ENCODE measurements at places on chromosomes 11 and 22.

DNA sequence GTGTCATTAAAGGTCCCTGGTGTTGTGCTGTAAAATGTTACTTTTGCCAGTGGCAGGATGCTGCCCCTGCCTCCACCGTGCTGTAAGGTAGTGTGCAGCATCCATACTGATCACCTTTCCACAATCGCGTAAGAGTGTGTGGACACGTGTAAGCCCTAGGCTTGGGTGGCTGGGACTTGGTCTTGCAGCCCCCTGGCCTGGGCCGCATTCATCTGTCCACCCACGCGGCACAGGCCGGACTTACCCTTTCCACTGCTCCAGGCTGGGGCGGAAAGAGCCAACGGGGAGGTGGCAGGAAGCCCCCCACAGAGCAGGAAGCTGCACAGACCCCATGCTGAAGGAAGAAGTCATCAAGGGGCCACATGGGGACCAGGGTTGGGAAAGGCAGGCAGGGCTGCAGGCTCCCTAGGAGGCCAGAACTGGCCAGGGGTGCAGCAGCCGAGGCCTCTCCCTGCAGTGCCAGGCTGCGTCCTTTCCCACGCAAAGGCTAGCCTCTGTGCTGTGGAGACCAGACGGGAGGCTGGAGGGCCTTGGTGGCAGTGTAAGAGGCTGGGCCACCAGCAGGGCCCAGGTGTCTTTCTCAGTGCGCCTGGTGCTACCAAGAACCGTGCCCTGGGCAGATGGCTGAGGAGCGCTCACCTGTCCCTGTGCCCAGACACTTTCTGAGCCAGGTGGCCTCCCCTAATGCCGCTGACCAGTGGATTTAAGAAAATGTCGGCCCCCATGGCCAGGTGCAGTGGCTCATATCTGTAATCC lies 11.7 kb upstream of the TMEM191C start:
- no peak for DNase-seq

GRCh38 chr11:126282361-126282735 lies 545 bp upstream of the TIRAP start:
- no peak for DNase-seq

DNA sequence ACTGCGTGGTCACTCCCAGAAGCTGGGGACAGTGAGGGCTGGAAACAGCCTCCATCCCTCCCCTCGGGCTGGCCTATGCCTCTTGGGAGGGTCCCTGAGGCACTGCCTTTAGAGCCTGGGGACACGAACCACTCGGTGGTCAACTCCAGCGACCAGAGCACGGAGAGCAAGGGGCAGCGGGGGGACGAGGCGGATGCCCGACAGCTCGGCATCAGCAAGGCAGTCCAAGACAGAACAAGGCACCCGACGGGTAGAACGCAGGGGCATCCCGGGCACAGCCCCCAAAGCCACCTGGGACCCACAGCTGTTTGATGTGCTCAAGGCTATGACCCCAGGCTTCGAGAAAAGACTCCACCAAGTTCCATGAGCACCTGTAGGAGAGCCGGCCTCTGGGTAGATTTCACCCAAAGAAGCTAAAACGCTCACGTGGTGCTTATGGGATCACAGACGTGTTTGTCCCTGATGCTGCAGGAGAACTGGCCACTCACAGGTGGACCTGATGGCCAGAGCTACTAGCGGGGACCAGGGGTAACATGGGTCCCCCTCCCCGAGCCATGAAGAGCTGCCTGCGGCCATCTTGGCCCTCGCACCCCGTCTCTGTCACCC lies 510 bp upstream of the LSP1 start:
- DNase-seq, result no peak

GRCh38 chr11:15816260-15816871 lies 540.0 kb downstream of the SOX6 start:
- DNase-seq, result peak; percentile 87

DNA sequence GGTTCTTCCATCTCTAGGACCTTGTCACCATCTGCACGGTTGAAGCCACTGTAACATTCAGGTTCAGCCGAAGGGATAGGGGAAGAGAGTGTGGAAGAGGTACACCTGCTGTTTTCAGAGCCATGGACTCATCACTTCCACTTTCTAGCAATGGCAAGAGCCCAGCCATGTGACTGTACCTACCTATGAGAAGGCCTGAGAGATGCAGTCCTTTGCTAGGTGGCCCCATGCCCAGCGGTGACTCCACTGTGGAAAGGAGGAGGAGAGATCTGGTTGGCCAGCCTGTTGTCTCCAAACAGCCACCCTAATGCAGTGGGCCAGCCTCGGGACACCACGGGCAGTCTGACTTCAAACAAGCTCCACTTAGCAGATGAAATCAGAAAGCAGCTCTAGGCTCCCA lies 16.0 kb downstream of the RASD2 start:
- no peak for DNase-seq

- DNase-seq, result no peak
Measured at GRCh38 chr22:24953384-24954113, 1.0 kb downstream of the KIAA1671 start.

DNA sequence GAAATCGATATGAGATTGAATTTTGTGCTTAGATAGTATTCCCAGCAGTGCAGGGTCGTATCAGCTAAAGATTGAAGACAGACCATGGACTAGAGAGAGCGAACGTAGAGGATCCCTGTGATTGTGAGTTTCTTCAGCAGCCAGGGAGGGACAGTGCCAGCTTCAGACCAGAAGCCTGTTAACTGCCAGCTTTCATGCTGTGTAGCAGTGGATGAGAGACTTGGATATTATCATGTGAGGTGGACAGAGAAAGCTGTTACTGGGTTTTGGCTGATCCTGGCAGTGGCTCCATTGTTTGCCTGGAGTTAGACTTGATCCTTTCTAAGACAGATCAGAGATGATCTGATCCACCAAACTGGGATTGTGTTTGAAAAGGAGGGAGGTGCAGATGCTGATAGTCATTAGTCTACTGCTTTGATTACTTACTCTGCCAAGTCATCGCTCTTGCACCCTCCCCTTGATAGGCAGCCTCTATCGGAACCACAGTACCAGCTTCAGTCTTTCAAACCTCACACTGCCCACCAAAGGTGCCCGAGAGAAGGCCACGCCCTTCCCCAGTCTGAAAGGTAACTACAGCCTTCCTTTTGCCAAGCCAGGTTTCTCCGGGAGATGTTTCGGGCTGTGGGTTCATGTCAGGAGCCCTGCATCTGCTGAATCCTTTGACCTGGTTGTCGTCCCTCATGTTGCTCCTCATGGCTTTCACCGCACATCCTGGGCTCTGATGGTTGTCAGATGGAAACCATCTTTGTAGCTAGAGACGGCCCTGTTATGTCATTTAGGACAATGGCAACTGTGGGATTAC lies 16.2 kb downstream of the MADD start:
- DNase-seq, result no peak

GRCh38 chr11:70556884-70557741 lies 158.8 kb downstream of the CTTN start:
- no peak for DNase-seq

GRCh38 chr22:31874821-31875220 lies 69.5 kb upstream of the YWHAH start:
- no peak for DNase-seq

DNA sequence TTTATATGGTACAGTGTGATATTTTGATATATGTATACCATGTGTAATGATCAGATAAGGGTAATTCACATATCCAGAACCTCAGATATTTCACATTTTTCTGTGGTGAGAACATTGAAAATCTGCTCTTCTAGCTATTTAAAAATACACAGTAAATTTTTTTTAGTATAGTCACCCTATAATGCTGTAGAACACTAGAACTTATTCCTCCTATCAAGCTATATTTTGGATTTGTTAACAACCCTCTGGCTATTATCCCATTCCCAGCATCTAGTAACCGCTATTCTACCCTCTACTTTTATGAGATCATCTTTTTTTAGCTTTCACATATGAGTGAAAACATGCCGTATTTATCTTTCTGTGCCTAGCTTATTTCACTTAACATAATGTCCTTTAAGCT lies 65.5 kb upstream of the SYT9 start:
- peak; percentile 21 for DNase-seq

GRCh38 chr22:22241554-22241898 lies 3.1 kb upstream of the VPREB1 start:
- no peak for DNase-seq

GRCh38 chr11:65786786-65787636 lies at the start of gene OVOL1:
Gene OVOL1, plus strand, starts transcription at chr11:65787063. Its CDS starts 311 bp downstream, at chr11:65787374.
- no peak for DNase-seq

DNA sequence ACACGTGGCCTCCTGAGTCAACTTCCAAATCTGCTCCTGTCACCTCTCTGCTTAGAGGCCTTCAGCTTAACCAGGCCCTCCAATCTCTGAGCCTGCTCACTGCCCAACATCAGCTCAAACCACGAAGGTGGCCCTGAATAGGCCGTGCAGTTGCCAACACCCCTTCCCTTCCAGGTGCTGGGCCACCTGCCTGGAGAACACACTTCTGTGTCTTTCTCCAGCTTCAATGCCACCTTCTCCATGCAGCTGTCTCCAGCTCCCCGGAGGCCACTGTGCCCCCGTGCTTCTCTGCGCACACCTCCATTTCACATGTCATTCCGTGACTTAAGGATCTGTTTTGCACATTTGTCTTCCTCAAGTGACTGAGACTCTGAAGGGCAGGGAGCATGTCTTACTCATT lies 5.3 kb downstream of the RELA start:
- no peak for DNase-seq

DNA sequence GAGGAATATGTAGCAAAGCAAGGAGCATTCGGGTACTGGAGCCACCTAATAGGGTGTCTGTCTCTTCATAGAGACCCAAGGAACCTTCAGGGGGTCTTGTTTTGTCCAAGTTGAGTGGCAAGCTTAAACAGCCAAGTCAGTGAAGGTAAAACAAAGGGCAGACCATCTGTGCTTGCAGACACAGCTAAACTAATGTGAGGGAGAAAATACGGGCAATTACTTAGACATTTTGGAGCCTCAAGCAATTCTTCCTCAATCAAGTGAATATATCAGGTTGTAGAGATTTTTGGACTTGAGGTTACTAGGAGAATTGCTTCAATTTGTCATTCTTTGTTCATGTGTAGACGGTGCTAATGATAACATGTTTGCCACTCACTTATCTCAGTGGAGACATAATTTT lies 148.2 kb upstream of the ARHGAP20 start:
- DNase-seq, result no peak

DNA sequence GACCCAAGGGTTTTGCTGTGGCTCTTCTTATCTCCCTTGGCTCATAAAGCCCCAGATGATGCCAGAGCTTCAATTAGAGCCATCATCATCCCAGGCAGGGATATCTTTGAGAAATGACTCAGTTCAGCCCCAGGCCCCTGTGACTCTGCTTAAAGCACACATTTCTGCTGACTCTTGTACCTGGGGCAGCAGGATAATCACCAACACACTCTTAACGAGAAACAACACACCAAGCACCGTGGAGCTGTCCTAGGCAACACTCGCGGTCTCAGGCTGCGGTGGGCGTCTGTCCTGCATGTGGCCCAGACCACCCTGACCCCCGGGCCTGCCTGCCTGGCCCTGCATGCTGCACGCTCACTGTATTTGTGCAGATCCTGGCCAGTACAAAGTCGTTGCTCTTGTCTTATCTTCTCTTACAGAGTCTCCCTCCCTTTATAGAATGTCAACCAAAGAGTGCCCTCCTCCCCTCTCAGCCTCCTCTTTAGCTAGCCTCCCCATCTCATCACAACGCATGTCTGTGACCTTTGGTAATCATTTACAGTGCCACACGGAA lies 114.2 kb upstream of the PARVA start:
- DNase-seq, result no peak

GRCh38 chr11:3192511-3193372 lies 25.9 kb downstream of the MRGPRG start:
- no peak for DNase-seq

DNA sequence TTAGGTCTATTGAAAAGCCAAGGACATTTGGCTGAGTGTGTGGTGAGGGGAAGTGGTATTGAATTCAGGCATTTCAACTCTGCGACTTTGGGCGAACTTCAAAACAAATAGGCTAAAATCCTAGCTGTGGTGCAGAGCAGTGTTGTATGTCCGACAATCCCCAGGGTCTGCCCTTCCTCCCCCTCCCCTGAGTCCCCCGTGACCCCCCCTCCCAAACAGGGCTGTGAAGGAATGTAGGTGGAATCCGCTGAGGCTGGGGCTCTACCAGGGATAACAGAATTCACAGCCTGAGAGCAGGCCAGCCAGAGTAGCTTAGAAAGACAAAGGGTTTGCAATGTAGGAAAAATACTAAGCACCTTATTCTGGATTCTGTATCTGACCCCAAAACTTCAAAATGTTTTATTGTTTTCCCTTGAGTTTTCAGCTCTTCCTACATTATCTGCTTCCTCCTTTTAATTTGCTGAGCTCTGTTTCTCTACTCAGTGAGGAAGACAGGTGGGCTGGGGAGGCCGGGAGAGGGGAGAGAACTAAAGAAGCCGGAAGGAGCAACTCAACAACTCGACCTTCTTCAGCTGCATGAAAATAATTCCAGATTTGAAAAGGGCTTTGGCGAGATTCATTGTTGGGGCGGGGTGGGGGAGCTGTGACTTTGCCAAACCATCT lies 315.2 kb downstream of the BLID start:
- no peak for DNase-seq

DNA sequence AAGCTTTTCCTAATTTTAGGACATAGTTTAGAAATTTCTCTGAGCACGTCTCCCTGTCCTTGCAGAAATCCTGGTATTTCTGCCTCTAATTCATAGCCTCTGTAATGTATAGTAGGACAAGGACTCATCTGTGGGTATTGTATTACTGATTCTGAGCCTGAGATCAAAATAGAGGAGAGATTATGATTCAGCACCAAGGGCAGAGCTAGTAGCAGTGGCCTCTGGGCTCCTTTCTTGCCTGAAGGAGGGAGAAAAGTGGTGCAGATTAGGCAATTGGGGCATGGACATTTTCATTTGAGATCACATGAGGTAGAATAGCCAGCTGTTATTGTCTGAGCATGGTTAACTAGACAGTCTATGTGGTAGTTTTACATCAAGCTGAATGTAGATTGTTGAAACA lies 2.8 kb downstream of the MADD start:
- DNase-seq, result no peak

DNA sequence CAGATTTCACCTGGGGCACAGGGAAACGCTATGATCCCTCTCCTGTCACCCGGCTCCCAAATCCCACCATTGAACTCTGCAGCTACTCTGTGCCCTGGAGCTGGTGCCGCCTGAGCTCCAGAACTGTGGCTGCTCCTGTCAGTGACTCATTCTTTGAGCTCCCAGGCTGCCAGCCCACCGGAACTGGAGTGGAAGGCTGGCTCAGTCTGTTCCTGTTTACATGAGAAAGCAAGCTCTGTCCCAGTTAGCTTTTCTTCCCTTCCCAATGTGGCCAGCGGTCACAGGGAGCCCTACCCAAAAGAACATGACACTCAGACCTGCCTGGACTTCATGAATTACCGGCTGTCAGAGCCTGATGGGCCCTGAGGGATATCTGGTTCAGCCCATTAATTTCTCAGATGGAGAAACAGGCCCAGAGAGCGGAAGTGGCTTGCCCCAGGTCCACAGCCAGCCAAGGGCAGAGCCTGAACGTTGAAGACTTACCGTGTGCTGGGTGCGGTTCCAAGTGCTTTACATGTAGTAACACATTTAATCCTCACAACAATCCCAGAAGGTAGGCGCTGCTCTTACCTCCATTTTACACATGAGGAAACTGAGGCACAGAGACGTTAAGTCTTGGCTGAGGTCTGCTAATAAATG lies 23.8 kb upstream of the IGSF22 start:
- no peak for DNase-seq
